ENCODE measurements at places on chromosomes 11 and 22.

GRCh38 chr11:95434489-95435057, 203.6 kb upstream of the SESN3 start:
- DNase-seq = no peak

DNA sequence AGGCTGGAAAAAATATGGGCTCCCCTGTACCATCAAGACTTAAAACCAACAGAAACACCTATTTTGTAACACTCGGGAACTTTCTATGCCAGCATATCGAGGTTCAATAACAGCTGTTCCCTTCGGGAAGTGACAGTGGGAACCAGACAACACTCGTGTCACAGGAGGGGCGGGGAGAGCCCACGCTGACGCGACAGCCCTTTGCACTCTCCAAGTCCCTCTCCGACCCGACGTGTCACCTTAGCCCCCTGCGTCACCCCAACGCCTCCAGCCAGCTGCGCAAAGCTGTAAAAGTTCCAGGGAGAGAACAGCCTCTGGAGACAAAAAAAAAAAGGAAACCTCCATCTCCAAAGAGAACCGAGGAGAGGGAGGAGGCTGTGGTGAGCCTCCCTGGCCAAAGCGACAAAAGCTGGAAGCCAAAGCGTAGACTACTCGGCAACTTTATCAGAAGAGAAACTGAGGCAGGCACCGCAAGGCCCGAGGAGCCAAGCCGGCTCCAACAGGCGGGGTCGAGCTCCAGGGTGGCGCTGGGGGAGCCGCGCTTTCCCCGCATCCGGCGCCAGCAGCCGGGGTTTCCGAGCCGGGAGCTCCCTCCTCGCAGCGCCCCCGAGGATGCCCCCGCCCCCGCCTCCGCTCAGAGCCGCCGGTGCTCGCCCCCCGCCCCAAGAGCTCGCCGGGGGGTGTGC, 751 bp downstream of the ARFGAP3 start:
- peak; percentile 72 for DNase-seq

DNA sequence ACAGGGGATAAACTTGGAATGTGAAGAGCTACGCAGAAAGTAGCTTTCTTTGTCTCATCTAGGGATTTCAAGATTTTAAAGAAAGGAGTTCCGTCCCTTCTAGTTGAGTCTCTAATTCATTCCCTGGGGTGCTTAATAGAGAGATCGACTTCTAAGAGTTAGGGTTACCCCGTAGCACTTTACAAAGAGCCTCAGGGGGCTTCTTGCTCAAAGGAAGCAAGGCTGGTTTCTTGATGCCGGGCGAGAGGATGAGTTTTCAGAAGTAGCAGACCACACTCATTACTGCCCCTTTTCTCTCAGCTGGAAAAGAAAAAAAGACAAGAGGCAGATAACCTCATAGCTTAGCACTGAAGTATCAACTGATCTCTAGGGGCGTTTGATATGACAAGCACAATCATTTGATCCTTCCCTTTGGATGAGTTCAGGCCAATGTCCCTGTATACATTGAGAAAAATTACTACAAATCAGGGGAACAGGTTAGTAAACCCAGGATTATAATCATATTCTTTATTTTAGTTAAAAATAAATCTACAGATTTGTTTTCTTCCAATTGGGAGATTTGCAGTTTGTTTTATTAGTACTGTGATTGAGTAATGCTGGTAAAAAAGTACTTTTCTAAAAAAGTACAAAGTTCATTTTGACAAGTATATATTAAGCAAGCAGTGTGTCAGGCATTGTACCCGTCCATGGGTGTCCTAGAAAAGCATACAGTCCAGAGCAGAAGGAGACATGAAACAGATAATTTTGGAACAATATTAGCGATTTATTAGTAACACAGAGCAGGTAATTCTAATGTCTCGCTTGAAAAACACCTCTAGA, 18.7 kb downstream of the ELMOD1 start:
- DNase-seq = no peak

- DNase-seq = no peak
Measured at GRCh38 chr11:27420217-27420616, 52.4 kb downstream of the LGR4 start.

GRCh38 chr11:35529971-35530495, 4.6 kb upstream of the PAMR1 start:
- no peak for DNase-seq

- peak; percentile 94 for DNase-seq
Measured at GRCh38 chr11:86955361-86956120, at the start of gene FZD4. Gene FZD4 (minus strand): TSS chr11:86955395. CDS start chr11:86955085, 310 bp downstream.

DNA sequence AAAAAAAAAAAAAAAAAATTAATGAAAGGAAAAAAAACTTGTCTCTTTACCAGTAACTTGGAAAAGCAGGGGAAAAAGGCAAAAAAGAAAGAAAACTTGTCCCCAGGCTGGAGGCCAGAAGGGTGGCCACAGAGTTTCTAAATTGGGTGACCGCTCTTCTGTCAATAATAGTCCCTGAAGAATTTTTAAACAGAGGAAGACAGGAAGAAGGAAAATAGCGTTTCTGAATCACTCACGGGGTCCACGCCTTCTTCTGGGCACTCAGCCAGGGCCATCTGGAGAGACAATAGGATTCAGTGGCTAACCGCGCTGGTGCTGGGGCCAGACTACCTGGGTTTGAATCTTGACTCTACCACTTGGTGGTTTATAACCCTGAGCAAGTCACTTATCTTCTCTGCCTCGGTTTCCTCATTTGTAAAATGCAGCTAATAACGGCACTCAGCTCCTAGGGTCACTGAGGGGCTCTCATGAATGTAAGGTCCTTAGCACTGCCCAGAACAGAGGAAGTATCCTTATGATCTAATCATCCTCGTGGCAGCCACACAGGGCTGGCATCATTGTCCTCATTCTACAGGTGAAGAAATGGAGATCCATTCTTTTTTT, 7.0 kb downstream of the C11orf86 start:
- no peak for DNase-seq

Measured in left lobe of liver (tissue), 2 donors.